ENCODE measurements at places on chromosomes 7 and 10.

DNA sequence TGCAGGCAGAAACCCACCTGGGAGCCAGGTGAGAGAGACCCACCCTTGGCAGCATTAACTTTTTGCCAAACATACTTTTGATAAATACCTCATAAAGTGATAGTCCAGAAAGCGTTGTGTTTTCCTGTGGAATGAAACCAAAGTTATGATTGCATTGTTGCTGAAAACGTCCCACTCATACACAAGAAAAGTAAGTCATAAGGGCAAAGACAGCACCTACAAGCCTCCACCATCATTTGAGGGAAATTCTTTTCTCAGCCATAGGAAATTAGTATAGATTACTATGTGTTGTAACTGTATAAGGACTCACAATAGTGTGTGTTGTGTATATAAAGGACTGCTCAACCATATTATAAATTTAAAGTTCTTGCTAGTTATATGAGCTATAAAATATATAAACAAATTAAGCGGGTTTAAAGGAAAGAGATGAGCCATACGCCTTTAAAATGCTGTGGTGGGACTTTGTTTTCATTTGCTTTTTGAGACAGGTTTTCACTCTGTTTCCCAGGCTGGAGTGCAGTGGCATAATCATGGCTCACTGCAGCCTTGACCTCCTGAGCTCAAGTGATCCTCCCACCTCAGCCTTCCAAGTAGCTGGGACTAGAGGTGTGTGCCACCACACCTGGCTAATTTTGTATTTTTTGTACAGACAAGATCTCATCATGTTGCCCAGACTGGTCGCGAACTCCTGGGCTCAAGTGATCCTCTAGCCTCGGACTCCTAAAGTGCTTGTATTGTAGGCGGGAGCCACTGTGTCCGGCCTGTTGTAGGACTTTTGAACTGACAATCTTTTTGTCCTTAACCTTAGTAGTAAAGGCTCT lies 160.8 kb downstream of the PKD1L1 start:
- DNase-seq, result no peak

DNA sequence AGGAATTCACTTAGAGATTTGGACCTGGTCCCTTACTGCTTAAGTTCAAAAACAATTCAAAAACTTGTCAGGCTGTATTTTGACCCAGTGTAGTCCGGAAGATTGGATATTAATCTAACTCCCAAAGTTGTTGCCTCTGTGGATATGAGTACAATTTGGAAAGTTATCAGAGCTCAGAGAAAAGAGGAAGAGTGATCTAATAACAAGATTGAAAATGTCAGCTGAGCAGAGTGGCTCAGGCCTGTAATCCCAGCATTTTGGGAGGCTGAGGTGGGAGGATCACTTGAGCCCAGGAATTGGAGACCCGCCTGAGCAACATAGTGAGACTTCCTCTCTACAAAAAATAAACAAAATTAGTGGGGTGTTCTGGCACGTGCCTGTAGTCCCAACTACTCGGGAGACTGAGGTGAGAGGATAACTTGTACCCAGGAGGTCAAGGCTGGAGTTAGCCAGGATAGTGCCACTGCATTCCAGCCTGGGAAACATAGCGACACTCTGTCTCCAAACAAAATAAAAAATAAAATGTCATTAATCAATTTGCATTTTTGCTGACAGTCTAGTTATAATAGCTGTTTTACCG lies 3.2 kb upstream of the ASCC1 start:
- DNase-seq, result no peak

- no peak for DNase-seq
Observed at GRCh38 chr10:92125144-92125543, 165.7 kb downstream of the CPEB3 start.

DNA sequence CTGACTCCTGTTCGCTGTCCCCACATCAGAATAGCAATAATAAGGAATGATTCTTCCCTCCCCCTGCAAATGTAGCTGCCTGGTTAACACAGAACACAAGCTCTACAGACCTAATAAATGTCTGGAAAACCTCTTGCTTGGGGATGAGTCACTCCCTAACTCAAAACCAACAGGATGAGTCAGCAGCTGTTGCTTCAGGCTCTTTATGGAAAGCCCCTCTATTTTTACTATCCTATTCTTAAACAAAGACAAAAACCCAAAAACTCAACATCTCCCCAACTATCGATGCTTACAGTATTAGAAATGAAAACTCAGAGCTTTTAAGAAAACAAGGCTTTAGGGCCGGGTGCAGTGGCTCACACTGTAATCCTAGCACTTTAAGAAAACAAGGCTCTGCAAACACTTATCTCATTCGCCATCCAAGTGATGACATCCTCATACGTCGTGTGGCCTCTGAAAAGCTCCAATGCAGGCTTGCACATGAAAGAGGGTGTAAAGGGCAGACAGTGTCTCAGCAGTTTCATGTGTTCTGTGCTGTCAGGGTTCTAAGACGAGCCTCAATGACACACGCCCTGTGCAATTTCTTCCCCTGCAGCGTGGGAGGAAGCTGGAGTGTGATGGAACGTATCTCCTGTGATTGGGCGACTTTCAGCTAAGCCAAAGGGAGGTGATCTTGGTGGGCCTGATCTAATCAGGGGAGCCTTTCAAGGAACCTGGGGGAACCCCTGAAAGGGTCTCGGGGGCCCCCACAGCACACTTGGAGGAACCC lies 70.1 kb downstream of the AMZ1 start:
- DNase-seq, result no peak

GRCh38 chr7:26090927-26091519 lies 61.0 kb upstream of the NFE2L3 start:
- DNase-seq, result no peak

DNA sequence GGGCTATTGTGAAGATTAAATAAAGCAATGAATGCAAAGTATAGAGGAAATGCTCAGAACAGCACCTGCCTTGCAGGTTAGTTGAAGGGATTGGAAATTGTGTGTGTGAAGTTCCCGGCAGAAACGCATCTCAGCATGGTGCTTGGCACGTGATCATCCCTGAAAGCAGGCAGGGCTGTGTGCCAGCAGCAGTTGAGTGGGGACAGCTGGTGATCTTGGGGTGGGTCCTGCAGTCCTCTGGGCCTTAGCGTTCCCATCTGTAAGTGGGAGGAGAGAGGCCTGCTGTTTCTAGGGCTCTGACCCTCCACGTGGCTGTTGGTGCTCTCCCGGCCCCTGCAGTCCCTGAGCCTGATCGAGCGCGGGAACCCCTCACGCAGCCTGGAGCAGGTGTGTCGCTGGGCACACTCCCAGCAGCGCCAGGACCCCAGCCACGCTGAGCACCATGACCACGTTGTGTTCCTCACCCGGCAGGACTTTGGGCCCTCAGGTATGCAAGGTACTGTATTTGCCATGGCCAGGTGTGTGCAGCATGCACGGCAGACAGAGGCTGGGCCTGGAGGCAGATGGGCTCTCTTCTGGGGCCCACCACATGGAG lies 55.3 kb downstream of the TBATA start:
- no peak for DNase-seq

DNA sequence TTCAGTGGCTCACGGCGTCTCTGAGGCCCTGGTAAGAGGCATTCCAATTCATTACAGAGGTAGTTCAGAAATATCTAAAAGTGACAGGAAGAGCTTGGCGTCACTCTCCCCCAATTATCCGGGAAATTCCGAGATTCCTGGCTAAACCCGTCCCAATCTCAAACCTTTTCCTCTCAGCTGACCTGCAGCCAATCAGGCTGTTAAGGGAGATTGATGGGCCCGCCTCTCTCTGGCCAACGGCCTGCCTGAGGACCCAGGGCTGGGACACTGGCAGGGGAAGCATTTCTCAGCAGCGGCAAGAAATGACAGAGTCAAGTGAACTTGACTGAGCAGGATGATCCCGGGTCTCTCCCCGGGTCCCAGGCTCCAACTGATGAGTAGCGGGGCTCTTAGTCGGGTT lies 72.3 kb downstream of the EBF3 start:
- no peak for DNase-seq

- no peak for DNase-seq
Observed at GRCh38 chr10:102870221-102870620, 951 bp downstream of the AS3MT start.

DNA sequence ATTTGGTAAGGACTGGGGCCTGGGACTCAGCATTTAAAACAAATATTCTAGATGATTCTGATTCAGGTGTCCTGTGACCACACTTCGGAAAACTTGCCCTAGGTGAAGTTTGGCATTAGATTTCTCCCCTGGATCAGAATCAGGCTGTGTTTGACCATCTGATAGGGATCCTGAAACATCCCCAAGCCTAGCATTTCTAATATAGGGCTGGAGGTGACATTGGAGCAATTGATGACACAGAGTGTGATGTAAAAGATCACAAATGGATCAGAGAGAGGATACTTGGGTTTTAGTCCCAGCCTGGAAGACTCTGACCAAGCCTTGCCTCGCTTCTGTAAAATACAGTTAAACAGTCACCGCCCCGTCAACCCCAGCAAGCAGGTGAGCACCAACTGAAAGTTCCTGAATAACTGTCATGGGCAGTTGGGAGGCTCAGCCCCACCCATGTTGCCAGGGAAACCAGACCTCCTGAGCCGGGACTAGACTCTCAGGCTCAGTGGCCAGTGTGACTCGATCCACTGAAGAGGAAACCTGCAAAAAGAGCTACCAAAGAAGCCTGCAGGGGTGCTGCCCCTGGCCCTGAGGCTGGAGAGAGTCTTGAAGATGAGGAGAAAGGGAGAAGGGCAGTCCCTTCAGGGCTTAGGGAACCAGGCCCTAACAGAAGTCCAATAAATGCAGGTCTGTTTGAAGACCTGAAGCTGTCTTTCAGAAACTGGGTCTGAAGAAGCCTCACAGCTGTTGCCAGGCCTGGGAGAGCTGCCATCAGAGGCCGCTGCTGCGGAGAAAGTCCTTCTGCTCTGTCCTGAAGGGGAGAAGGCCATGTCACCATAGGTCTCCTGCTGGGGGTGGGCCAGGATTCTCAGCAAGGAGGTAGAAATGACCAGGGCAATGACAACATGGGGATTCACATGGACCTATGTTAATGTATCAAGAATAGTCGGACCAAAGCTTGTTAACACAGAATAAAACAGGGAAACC lies 126.1 kb upstream of the KCNMA1 start:
- DNase-seq, result no peak

DNA sequence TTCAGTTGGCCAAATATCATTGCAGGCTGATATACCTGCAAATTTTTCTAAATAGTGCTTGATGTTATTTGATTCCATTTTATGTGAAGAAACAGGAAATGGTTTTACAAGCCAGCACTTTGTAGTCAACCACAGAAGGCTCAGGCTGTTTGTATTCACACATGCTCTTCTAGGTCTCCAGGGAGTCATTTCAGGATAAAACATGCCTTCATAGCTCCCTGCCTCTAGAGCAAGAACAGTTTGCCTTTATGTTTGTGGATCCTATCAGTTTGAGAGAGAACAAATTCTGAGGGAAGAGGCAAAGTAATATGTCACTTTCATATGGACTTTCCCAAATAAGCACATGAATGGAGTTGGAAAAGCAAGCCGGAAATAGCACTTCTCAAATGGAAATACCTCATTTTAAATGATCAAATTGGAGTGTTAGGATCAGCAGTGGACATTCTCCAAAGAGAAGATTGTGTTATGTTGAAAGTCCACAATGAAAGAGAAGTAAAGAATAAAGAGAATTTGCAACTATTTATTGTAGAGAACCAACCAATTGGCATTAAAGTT lies 277.6 kb downstream of the KCND2 start:
- DNase-seq, result no peak

DNA sequence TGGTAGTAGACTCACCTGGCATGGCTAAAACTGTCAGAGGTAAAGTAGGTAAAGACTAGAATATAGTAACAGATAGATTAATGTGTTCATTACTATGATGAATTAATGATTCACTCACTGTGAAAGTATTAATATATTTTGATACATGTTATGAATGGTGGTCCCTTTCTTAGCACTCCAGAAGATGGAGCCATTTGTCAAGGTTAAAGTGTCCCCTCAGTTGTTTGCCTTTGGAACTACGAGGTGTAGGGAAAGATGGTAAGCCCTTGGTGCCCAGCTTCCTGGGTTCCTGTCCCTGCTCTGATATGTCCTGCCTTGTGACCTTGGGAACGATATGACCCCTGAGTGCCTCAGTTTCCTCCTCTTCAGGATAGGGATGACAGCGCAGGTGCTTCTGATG lies 49.4 kb downstream of the HTRA1 start:
- no peak for DNase-seq

DNA sequence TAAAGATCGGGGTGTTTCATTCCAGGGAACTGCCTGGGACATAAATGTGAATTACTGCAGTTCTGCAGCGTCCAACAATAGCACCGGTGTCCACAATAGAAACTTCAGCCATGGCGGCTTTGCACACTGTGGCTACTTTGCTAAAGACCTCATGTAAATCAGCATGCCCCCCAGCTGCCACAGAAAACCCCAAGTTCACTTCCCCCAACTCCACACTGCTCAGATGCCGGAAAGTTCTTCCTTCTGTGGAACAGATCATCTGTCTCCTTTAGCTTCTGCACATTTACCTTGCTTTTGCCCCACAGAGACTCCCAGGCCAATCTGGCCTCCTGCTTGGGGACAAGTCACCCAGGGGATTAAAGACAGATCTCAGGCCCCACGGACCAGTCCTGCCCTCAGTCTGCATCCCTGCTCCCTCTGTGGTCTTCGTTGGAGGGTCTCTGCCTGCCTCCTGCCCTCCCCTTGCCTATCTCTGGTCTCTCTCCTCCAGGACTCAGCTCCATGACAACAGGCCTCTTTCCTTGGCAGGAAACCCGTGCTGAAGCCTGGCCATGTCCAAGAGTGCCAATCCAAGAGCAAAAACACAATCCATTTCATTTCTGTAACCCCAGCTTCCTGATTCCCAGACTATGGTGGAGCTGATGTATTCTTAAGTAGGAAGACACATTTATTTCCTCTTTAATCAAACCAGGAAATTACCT lies 403.2 kb downstream of the RPS24 start:
- no peak for DNase-seq

- no peak for DNase-seq
Observed at GRCh38 chr10:126317751-126318150, 70.5 kb downstream of the ADAM12 start.

DNA sequence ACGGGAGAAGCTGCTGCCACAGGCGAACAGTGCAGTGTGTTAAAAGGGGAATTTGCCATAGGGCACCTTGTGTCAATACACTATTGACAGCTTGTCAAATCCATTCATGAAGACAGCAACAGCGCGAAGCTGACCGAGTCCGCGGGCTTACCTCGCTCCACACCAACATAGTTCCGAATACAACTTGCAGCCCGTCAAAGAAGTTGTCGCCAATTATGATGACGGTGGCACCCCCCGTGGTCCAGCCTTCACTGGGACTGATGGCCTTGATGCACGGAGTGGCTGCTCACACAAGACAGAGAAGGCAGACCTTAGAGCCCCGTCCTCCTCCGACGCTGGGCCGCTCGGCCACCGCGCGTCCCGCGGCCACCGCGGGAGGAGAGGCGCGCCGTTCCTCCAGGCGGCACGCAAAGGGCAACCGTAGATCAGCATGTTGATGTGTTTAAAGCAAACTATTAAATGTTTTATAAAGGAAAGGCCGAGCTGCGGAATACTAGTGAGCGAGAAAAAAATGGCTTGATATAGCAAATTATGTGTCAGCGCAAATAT lies 96.4 kb downstream of the EBF3 start:
- no peak for DNase-seq

GRCh38 chr7:7907306-7907705 lies 61.3 kb upstream of the GLCCI1 start:
- DNase-seq, result no peak

All from iPS DF 6.9 (cell line).